Kidney epithelial cell (primary cell): ENCODE measurements at places on chromosomes 6 and 20.

DNA sequence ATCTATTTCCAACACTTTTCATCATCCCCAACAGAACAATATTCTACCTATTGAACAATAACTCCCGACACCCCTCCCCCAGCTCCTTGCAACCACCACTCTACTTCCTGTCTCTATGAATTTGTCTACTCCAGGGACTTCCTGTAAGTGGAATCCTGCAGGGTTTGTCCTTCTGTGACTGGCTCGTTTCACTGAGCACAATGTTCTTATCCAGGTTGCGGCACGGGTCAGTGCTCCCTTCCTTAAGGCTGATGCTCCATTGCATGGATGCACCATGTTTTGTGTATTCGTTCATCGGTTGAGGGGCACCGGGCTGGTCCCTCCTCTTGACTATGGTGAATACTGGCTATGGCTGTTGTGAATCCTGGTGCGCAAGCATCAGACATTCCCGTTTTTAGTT lies 163.2 kb downstream of the TBXT start:
- DNase-seq, result no peak

GRCh38 chr20:37526238-37526838 lies 1.3 kb downstream of the BLCAP start:
- no peak for DNase-seq

DNA sequence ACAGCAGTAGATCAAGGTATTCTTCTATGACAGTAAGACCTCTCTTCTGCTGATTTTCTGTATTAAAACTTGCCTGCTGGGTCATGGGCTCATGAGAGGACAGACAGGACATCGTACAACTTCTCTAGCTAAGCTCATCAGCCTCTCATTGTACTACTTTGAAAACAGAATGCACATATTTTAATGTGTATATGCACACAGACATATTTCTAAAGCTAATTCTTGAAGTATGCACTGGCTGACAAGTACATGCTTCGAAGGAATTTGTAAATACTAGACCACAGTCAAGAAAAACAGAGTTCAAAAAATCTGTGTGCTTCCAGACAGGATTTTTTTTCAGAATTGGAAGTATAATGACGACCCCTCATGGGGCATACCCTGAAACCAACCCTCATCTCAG lies 81.7 kb upstream of the CD83 start:
- no peak for DNase-seq

GRCh38 chr20:41308290-41308711 lies 9.2 kb downstream of the ZHX3 start:
- DNase-seq, result peak; percentile 88

DNA sequence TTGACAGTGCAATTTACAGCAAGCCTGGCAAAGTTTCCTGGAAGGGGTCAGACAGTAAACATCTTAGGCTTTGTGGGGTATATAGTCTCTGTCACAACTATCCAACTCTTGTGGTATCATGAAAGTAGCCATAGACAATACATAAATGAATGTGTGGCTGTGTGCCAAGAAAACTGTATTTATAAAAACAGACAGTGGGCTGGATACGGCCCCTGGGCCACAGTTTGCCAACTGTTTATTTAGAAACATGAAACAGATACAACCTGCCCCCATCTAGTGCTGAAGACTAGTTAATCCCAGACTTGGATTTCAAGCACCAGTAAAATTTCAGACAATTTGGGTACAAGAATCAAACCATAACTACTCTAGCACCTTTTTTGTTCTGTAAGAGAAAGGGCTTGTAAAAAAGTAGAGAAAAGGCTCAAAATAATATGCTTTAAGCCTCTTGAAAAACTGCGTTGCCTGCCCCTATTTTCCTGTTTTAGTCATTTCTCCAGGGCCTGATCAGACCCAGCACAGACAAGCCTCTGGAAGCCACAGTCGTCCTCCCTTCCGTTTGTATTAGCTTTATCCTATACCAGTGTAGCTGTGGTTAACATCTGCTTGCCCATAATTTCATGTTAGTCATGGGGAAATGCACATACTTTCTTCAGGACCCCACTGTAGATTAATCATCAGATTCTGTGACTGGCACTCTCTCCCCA lies 30.8 kb downstream of the JAG1 start:
- no peak for DNase-seq

DNA sequence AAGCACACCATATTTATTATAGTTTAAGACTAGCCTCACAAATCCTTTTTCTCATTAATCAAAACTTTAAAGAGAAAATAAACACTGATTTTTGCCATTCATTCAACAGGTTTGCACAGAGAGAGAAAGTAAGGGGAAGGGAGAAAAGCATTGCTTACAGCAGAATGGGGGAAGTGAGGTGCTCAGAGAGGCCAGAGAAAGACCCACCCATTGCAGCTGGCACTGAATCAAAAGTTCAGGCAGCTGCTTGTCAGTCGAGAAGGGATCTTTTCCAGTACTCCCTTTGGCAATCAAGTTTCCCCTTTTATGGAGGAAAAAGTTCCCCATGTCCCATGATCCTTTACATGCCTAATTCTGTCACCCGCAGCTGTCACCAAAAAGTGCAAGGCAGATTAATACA lies 8.0 kb upstream of the CRISP2 start:
- DNase-seq, result no peak

DNA sequence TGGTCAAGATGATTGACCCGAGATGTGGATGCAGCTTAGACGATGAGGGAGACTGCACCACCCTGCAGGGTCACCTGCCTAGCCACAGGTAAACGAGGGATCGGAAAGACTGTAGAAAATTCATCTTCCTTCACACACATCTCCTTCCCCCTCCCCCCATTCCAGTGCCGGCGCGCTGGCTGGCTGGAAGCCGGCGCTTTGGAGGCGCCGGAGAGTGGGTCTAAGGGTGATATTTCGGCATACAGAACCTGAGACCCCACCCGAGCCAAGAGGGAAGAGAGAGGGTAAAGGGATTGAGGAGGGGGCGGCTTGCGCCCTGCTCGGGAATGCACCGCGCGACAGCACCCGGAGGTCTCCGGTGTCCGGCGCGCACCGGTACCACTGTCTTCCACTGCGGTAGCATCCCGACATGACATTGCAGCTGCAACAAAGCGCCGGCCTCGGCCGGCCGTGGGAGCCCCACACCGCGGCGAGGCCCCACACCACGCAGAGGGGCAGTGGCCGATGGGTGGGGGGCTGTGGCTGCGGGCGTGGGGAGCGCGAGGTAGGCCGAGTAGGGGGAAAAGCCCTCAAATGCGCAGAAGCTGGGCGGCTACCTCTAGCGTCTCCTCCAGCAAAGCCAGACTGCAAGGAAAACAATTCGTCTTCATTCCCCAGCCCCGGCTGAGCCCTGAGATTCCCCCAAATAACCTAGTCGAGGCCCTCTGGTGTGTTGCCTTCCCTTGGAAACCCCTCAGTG lies 984 bp downstream of the TNFRSF21 start:
- no peak for DNase-seq

- DNase-seq, result no peak
Observed at GRCh38 chr20:19017104-19017690, 195.2 kb upstream of the SLC24A3 start.

DNA sequence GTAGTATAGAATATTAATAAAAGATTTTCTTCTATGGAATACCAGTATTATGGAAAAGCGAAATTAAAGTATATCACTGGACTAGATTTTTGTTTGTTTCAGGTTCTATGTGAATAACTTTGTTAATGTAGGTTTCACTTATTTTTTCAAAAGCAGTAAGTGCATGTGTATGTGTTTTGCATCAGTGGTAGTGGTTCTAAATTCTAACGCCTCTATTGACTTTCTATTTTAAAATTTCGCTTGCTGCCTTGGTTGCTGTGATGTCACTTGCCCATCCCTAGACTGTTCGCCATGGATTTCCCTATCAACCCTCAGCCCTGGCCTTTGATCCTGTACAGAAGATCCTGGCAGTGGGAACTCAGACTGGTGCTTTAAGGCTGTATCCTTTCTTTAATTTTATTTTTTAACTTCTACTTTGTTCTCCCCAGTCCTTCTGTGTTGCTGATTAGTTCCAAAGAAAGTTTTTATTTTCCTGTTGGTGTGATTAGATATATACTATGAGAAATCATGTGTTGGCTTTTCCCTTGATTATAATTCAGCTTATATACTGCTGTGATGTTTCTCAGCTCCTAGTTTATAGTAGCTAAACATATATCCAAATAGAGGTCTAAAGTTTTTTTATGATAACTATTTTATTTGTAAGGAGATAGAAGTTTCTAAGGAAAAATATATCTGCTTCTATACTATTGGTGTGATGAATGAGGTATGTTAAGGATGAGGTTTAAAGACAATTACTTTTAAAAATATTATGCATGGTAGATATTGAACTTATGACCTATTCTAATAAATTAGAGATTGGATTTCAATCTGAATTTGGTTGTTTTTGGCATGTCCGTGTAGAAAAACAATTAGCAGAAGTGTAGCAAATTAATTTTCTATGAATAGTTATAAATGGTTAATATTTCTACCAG lies 1.7 kb downstream of the STXBP5 start:
- DNase-seq, result no peak

- DNase-seq, result peak; percentile 57
Observed at GRCh38 chr6:56652994-56653393, 10.3 kb upstream of the DST start.

DNA sequence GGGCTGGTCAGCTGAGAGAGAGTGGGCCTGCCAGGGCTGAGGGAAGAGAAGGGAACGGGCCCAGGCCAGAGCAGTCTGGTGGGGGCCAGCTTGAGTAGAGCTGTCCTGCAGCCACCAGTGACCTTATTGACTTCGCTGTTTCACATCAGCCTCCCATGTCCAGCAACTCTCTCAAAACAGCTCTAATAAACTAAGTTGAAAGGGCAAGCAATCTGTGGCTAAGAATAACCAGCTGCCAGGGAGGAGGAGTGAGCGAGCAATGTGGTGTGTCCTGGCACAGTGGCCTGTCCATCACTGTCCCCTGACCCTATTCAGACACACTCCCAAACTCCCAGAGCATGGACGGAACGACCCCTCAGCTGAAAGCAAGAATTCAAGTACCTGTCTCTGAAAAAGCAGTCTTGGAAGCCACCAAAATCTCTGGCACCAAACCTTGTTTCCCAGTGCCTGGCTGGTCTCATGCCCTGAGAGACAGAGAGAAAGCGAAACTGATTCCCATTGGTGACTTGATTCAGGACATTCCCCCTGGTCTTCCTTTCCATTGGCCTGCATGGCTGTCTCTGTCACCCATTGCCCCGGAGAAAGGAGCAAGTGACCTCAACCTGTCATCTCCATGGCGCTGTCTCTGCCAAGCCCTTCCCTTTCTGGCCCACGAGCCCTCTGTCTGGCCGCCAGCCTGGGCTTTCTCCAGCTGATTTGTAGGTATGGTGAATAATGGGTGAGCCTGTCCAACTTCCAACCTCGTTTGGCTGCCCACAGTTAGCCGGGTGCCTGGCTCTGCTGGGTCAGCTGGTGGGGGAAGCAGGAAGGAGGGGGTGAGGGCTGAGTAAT lies at the start of gene DDO:
Gene DDO, minus strand, starts transcription at position 490 of the 831 bp plus-strand sequence. CDS start 2,113 bp downstream, outside the sequence.
- peak; percentile 4 for DNase-seq

GRCh38 chr6:150099953-150100352 lies 31.0 kb upstream of the ULBP3 start:
- DNase-seq, result no peak

DNA sequence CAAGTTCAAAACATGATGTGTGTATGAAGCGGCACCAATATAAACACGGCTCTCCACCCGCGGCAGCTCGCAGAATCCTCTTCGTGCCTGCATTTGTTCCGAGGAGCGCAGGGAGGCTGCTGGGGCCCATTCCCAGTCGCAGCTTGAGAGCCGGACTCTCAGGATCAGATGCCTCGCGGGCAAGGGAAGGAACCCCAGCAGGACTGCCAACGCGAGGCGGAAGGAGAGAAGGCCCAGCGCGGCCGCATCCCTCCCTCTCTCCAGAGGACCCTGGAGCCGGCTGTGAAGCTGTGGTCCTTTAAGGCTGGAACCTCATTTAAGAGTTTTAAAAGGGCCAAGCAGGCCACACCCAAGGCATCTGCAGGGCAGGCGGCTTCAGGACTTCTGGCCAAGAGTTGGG lies 44.2 kb upstream of the ZBP1 start:
- no peak for DNase-seq

DNA sequence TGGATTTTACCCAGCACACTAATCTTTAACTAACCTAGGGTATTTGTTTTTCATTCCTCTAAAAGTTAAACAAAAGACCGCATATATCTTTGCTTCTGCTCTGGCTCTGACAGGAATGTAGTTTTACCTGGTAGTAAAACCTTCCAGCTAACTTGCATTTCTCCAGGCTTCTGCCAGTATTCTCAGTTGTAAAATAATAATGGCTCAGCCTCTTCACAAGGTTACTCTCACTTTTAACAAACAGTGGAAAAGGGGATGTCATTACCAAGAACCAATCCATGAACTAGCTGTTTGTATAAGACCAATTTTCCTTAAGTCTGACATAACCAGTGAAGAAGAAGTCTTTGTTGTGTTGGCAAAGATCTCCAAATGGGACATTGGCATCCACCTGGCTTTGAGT lies 10.0 kb downstream of the THBS2 start:
- DNase-seq, result no peak

GRCh38 chr6:169225131-169225576 lies 28.5 kb downstream of the THBS2 start:
- DNase-seq, result no peak

DNA sequence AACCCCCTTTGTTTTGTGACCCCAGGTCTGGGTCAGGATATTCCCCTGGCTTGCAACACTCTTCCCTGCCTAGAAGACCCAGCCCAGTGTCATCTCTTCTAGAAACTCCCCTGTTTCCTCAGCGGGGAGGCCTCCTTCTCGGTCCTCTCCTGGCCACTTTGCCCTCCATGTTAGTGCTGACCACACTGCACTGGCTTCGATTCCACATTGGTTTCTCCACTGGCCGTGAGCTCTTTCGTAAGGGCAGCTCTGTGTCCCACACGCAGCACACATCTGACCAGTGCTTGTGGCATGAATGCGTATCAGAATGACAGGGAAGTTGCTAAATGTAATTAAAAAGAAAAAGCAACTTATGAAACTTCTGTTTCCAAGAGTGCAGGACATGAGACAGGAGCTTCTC lies 49.4 kb upstream of the FNDC1 start:
- no peak for DNase-seq
